Fibroblast of mammary gland (primary cell): ENCODE measurements at places on chromosomes 5 and 9.
A peak's percentile ranks its signal among the peaks of the same experiment; 100 is the strongest.

DNA sequence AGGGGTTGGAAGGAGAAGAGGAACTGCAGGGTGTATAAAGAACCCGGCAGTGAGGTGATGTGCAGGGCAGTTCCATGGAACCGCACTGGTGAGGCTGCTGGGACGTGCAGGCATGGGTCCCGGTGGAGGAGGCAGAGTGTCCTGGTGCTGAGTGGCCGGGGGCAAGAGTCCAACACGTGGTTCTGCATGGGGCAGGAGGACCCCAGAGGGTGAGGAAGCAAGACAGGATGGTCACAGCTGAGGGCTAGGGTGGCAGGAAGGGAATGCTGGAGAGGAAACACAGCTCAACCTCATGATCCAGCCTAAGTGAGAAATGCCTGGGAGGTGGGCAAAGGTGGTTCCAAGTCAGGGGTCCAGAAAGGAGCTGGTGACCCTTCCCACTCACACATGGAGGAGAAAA, 87.2 kb downstream of the S1PR3 start:
- DNase-seq: no peak

DNA sequence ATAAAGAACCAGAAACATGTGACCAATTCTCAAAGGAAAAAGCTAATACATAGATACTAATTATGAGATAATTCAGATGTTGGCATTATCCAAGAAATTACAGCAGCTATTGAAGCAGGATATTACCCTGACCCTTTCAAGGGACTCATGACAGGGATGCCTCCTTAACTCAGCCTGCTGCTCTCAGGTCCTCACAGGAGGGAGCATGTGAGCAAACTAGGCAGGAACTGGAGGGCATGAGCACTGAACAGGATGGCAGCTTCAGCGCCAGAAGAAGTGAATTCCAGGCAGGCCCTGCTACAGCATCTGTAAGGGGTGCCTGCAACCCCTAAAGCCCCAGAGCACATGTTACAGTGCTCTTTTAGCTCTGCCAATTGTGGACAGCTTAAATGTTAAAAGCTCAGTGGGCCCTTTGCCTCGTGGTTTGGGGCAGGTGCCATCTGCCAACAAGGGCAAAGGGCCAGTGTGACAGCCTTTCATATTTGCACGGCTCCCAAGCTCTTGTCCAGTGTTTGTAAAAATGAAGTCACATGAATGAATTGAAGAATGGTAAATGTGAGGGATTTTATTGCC, 464.7 kb upstream of the COX7C start:
- no peak for DNase-seq

GRCh38 chr9:107378006-107378405, 94.9 kb downstream of the RAD23B start:
- DNase-seq: no peak

GRCh38 chr9:73780916-73781315, 629.3 kb downstream of the ANXA1 start:
- peak; percentile 98 for DNase-seq

GRCh38 chr9:114382699-114383520, 4.9 kb downstream of the AKNA start:
- DNase-seq: no peak

DNA sequence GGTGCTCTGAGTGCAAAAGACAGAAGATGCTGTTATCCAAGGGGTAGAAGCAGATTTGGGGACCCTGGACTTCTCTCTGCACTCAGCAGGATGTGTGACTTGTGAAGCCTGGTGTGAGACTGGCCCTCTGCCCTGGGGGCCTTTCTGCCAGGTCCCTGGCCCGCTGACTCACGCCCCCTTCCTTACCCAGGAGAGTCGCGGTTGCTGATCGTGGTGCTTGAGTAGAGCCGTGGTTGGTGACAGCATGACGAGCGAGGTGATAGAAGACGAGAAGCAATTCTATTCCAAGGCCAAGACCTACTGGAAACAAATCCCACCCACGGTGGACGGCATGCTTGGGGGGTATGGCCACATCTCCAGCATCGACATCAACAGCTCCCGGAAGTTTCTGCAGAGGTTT, 6.5 kb downstream of the NTMT1 start:
- peak; percentile 60 for DNase-seq

- DNase-seq: peak; percentile 38
Measured at GRCh38 chr5:15587916-15588315, 87.9 kb downstream of the FBXL7 start.

GRCh38 chr9:125145425-125145824, 2.1 kb upstream of the SCAI start:
- DNase-seq: peak; percentile 36

DNA sequence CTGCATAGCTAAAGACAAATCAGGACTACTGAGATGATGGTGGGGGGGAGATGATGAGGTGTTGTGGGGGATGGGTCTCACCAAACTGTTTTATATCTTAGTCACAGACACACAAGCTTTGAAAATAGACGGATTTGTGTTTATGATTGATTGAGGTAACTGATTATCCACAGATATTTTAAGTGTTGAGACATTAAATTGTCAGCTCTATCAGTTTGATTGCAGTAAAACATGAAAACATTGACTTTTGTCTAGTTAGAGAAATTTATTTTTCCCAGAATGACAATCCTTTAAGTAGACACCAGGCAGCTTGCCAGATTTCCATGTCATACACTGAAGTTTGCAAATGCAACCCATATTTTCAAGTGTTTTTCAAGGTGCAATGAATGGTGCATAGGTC, 149.8 kb downstream of the NR2F1-AS1 start:
- DNase-seq: no peak

- peak; percentile 31 for DNase-seq
Measured at GRCh38 chr5:128083811-128084227, 253 bp downstream of the SLC12A2 start.

DNA sequence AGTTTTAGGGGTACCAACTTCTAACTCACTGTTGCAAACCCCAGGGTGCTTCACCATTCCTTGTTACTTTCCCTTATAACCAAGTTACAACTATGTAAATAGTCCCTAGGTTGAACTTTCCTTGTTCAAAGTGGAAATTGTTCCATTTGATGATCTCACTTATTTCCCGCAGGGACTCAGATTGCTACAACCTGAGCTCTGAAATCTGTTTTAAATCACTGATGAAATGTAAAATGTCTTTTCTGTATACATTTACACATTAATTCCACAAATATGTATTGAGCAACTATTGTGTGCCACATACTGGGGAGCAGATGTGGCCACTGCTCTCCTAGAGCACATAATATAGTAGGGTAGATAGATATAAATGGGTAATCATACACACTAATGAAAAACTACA, 69.1 kb upstream of the TARS1 start:
- peak; percentile 97 for DNase-seq

- no peak for DNase-seq
Measured at GRCh38 chr5:143812085-143812705, at the start of gene HMHB1. TSS of gene HMHB1 (plus strand) at chr5:143812161.

- DNase-seq: peak; percentile 53
Measured at GRCh38 chr5:111254613-111255012, 30.4 kb downstream of the CAMK4 start.

DNA sequence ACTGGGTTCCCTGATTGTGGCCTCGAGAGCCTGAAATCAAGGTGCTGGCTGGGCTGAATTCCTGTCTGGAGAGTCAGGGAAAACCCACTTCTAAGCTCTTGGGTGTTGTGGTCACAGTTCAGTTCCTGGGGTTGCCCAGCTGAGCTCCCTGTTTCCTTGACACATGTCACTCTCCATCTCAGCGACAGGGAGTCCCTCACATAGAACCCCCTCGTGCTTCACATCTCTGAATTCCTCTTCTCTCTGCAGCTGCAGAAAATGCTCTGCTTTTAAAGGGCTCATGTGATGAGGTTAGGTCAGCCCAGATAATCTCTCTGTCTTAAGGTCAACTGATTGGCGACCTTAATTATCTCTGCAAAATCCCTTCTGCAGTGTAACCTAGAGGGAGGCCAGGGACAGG, 53.5 kb upstream of the NFIL3 start:
- no peak for DNase-seq

GRCh38 chr9:3929345-3930047, 370.4 kb downstream of the GLIS3 start:
- no peak for DNase-seq

- no peak for DNase-seq
Measured at GRCh38 chr9:133429214-133429613, 7.0 kb downstream of the ADAMTS13 start.

GRCh38 chr9:38309324-38310195, 82.9 kb upstream of the ALDH1B1 start:
- peak; percentile 57 for DNase-seq

DNA sequence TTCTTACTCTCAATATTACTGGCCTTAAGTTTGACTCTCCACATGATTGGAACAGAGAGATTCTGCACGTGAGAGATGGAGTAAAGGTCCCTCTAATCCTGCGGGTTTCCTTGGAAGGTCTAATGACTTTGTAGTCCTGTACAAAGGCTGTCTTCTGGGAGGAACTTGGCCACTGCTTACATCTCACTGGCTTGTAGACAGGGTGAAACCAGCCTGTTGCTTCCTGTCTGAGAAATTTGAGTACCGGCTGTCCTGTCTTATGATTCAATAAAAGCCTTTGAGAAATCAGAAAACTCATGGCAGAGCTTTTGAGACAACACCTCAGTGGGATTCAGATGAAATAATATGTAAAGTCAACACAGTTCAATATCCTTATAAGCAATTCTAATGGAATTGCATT, 43.0 kb downstream of the IL31RA start:
- no peak for DNase-seq

DNA sequence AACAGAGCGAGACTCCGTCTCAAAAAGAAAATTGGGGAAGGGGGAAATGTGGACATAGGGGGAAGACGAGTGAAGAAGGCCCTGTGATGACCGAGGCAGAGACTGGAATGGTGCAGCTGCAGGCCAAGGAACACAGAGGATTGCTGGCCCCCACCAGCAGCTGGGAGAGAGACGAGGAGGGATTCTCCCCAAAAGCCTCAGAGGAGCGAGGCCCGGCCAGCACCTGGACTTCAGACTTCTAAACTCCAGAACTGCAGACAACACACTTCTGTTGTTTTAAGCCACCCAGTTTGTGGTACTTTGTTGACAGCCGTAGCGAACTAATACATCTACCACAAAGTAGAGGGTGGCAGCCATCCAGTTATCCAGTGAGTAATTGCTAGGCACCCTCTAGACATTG, 124.6 kb downstream of the ATPSCKMT start:
- DNase-seq: no peak

- DNase-seq: no peak
Measured at GRCh38 chr5:167155387-167156005, 1135.9 kb upstream of the WWC1 start.

- no peak for DNase-seq
Measured at GRCh38 chr9:131299346-131299960, 9.9 kb downstream of the PLPP7 start.

DNA sequence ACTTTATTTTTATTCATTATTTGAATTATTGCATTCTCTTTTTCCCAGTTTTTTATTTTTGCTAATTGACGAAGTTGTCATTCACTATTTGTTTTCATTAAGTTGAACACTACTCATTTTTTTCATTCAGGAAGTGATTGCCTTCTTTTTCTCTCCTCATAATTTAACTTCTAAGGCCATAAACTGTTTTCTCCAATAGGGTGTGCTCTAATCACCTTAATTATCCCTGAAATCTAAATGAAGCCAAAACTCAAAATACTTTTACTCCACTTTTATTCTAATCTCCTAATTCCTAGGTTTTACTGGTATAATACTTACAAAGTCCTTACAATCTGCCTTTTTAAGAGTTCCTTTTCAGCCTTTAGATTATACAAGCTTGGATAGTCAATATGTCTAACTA, 2.9 kb upstream of the OR13C2 start:
- DNase-seq: peak; percentile 8

GRCh38 chr5:126334760-126335159, 88.4 kb upstream of the GRAMD2B start:
- no peak for DNase-seq

- no peak for DNase-seq
Measured at GRCh38 chr5:79938468-79938867, 52.6 kb downstream of the MTX3 start.

DNA sequence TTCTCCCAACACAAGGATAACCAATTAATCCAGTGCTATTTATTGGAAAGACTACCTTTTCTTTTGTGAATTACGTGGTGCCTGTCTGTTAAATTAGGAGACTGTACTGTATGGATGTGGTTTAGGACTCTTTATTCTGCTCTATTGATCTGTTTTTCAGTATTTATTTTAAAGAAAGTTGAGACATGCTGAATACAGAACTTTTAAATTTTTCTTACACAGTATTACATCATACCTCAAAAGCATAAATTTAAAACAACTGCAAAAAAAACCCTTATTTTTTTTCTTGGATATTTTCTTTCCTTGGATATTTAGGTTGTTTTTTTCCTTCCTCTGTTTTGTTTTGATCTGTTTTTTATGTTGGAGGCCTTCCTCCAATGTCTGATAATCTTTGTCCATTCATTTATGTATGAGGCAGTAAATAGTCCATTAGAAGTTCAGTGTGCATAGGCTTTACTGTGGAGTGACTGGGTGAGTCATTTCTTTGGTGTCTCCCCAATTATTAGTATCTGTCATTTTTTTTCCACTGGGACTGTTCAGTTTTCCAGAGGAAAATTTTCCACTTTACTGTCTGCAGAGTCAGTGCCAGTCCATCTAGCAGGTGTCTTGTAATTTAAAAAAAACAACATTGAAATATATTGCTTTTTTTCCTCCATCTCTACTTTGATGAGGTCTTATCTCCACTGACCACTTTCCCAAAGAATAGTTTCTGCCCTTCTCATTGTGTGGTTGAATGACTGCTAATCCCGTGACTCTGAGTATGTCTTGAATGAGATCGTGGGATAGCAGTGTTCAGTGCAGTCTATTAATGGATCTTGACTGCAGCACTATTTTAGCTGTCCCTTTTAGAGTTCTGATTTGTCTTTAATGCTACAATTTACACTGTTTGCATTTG, 15.2 kb downstream of the CYSTM1 start:
- DNase-seq: peak; percentile 79
